CD4-positive, alpha-beta T cell treated with Interleukin-12 subunit alpha and Interleukin-12 subunit beta, for 1 hour (primary cell): ENCODE measurements at places on chromosomes 12 and 14.

- DNase-seq = no peak
Measured at GRCh38 chr14:57607086-57607485, 113.4 kb upstream of the CCDC198 start.

DNA sequence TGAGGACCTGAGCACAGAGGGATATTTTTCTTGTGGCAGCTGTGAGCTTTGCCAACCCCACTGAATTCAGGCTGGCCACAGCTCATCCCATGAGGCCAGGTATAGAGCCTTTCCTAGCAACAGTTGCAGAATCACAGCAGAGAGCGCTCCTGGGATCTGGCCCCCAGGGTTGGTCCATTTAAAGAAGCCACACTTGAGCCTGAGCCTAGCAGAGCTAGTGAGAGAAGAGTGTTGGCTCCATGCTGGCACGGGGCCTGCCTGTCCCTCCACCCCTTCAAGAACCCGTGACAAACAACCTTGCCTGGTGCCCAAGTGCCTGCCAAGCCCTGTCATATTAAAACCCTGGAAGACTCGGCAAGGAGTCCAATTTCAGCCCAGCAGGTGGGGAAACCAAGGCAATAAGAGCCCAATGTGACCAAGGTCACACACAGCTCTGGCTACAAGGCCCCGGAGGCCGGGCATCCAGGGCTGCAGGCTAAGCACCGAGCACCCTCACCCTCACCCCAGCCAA lies 91.6 kb downstream of the LRRC74A start:
- DNase-seq = no peak

GRCh38 chr14:85824526-85824925 lies 294.6 kb downstream of the FLRT2 start:
- no peak for DNase-seq

- peak; percentile 34 for DNase-seq
Measured at GRCh38 chr14:87896393-87897380, 96.3 kb downstream of the GALC start.

GRCh38 chr12:64670919-64671639 lies 60.8 kb downstream of the RASSF3 start:
- DNase-seq = no peak

GRCh38 chr12:79841878-79842265 lies 93.0 kb downstream of the PPP1R12A start:
- DNase-seq = no peak

DNA sequence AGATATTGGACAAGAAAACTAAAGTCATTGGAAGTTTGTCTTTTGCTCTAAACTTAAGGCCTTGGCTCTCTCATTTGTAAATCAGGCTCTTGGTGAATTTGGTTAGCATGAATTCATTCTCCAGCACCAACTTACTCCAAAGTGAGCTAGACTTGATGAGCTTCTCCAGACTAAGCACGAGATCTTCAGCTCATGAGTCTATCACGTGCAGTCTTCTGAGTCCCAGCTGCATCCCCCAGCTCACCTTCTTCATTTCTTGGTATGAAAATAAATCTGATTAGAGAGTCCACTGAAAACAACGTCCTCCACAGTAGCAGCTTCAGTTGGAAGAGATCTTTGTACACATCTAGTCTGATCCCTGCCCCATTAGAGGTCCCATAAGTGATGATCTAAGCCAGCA lies 52.5 kb upstream of the DDX11 start:
- DNase-seq = no peak

DNA sequence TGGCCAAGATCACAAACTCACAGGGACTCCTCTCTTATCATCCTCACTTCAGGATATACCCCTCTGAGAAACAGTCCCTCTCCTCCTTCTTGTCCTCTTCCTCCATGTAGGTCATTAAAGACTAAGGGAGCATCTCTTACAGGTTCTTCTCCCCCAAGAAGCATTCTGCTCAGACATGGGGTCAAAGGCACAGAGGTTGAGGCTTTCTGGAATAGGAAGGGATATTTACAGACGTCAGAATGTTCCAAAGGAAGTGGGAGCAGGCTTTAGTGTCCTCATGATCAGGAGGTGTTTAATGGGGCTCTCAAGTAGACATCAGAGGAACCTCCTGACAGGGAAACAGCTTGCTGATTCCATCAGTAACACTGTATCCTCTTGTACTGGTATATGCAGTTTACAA lies 36.4 kb downstream of the PRPF40B start:
- no peak for DNase-seq

DNA sequence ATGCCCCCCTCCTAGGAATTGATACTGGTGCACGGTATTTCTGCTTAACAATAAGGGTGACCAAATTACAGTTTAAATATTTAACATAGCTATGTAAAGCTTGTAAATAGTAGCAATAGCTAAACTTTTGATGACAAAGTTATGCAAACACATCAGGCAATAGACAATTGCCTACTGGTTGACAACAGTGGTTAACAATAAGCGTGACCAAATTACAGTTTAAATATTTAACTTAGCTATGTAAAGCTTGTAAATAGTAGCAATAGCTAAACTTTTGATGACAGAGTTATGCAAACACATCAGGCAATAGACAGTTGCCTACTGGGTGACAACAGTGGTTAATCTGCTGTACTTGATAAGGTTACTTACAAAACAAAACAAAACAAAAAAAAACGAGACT lies 886.5 kb upstream of the FLRT2 start:
- no peak for DNase-seq

DNA sequence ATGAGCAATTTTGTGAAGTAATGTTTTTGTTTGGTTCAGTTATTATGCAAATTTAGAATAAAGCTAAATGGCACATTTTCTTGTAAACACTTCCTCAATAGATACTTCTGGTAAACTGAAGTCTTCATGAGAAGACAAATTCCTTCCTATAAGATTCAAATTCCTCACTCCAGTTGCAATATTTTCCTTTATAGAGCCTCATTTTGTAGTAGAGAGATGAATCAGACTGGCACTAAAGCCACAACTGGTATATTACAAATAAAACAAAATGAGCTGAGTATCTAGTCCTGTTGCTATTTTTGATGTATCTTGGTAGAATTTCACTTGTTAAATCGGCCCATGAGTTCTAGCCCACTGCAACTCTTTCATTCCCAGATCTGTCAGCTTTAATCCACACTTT lies 5.5 kb downstream of the LGR5 start:
- DNase-seq = no peak

DNA sequence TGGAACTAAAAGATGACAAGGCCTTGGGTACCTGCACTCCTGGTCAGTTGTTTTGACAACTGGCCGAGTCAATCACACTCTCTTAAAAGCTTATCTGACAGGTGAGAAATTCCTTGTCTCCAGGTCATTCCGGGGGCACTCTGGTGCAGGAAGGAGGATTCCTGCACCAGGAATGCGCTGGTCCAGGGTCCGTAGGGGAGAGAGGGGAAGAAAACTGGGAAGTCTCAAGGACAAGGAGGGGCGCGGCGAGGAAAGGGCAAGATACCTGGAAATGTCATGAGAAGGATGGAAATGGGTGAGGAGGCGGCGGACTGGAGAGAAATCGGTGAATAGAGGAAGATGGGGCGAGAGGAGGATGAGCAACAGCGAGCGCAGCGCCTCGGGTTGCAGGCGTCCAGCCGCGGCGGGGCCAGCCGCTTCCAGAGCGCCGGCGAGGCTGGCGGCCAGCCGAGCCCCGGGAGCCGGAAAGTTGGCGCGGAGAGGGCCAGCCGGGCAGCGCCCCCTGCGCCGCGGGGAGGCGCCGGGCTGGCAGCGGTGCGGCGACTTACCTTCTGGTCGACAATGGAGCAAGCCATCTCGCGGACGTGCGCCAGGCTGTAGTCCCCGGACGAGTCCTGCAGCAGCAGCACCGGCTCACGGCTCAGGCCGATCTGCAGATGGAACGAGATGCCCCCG lies 809 bp downstream of the PRKD1 start:
- no peak for DNase-seq

- DNase-seq = no peak
Measured at GRCh38 chr12:11825278-11825677, 175.8 kb downstream of the ETV6 start.

- DNase-seq = peak; percentile 70
Measured at GRCh38 chr12:42097971-42098370, 46.7 kb downstream of the GXYLT1 start.

DNA sequence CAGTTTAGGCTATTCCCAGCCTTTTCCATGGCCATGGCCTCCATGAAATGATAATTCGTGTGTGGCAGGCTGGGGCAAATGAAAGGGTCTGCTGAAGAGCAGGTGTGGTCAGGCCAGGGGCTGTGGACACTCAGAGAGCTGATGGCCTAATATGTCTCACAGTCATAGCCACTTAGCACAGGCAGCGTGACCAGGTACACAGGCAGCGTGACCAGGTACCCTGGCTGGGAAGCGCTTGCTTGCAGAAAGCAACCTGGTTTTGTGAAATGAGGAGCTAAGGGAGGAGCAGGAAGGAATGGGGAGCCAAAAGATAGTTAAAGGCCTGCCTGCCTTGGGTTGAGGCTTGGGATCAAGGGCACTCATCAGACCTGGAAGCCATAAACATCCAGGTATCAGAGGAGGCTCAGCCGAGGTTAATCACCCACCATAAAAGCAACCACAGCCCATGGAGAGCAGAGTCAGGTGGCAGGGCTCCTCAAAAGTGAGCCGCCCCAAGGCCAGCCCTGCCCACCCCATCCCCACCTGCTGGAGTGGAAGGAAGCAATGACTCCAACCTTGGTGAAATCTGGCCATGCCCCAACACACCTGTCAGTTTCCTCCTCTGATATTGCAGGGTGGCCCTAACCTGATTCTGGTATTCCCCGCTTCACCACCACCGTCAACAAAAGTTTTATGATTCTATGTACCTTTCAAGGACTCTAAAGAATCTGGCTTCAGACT lies 8.0 kb upstream of the KRT8 start:
- DNase-seq = no peak

DNA sequence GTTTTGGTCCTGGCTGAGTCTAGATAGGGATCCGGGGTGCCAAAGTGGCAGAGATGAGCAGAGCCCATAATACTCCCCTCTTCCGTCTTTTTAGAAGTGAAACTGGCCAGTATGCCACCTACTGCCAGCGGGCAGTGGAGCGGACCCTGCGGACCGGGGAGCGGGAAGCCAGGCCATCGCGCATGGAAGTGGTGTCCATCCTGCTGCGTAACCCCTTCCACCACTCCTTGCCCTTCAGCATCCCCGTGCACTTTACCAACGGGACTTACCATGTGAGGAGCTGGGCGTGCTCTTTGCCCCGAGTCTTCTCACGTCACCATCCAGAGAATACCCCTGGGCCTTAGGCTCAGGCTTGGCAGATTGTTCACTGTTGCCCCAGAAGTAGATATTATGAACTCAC lies 21.0 kb downstream of the PIGH start:
- DNase-seq = no peak

DNA sequence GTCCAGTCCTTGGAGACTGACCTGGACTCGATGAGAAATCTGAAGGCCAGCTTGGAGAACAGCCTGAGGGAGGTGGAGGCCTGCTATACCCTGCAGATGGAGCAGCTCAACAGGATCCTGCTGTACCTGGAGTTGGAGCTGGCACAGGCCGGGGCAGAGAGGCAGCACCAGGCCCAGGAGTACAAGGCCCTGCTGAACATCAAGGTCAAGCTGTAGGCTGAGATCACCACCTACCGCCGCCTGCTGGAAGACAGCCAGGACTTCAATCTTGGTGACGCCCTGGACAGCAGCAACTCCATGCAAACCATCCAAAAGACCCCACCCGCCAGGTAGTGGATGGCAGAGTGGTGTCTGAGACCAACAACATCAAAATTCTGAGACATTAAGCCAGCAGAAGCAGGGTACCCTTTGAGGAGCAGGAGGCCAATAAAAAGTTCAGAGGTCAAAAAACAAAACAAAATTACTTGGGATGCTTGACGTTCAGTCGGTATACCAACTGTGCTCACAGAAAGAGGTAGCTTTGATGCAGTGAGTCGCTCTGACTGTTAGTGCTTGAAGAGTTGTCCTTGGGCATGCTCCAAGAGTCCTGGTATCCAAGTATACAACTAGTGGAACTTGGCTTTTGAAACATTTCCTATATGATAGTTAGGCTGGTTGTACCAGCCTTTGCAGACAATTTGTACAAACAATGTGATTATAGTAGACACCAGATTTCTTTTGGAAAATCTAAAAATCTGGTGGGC lies 4.8 kb downstream of the MED6 start:
- DNase-seq = no peak

- no peak for DNase-seq
Measured at GRCh38 chr12:79069009-79069408, 204.4 kb downstream of the SYT1 start.

GRCh38 chr12:131642101-131642540 lies 68.8 kb upstream of the SFSWAP start:
- no peak for DNase-seq

DNA sequence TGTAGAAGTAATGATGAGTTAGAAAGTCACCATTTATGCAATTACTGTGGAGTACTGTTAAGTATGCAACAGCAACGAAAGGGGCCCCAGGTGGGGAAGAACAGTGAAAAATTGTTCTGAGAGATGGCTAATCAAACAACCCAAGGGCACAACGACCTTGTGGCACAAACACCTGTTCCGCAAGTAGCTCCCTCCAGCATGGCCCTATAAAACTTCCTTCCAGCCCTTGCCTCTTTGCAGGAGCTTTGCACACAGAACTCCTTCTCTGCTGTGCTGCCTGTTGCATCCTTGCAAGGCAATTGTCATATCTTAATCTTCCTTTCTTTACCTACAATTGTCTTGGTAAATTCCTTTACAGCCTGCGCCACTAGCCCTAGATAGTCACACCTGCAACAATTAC lies 23.2 kb upstream of the ATP23 start:
- DNase-seq = no peak

DNA sequence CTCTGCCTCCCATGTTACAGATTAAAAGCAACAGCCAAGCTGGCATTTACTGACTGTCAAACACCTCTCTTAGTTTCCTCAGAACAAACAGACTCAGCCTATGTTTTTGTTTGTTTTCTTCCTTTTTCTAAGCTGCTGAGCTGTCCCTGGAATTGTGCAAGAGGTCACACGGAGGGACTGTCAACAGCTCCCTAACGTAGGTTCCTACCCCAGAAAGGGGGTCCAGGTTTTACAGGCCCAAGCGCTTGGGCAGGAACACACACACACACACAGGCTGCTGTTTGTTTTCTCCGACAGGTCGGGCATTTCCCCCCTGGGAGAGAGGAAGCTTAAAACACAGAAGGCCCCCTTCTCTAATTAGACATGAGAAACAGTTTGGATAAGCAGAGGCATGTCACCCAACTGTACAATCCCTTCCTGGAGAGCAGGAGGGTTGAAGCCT lies 739.6 kb upstream of the TBX3 start:
- no peak for DNase-seq

DNA sequence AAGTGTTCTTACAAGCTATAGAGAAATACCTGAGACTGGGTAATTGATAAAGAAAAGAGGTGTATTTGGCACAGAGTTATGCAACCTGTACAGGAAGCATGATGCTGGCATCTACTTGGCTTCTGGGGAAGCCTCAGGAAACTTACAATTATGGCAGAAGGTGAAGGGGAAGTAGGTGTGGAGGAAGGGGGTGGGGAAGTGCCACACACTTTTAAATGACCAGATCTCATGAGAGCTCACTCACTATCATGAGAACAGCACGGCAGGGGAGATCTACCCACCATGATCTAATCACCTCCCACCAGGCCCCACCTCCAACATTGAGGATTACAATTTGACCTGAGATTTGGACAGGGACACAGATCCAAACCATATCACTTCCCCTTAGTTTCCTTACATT lies 32.8 kb downstream of the TSHR start:
- DNase-seq = no peak
